ENCODE measurements at places on chromosomes 2 and 18.
A peak's percentile ranks its signal among the peaks of the same experiment; 100 is the strongest.

GRCh38 chr18:9971313-9971920 is 57.6 kb downstream of the VAPA start:
- DNase-seq = peak; percentile 59

- DNase-seq = no peak
These were observed 197.7 kb downstream of the NAPG start for GRCh38 chr18:10723496-10723895.

- no peak for DNase-seq
These were observed 76.6 kb downstream of the CCDC85A start for GRCh38 chr2:56260415-56260814.

GRCh38 chr2:19577723-19578122 is 219.3 kb upstream of the OSR1 start:
- no peak for DNase-seq

DNA sequence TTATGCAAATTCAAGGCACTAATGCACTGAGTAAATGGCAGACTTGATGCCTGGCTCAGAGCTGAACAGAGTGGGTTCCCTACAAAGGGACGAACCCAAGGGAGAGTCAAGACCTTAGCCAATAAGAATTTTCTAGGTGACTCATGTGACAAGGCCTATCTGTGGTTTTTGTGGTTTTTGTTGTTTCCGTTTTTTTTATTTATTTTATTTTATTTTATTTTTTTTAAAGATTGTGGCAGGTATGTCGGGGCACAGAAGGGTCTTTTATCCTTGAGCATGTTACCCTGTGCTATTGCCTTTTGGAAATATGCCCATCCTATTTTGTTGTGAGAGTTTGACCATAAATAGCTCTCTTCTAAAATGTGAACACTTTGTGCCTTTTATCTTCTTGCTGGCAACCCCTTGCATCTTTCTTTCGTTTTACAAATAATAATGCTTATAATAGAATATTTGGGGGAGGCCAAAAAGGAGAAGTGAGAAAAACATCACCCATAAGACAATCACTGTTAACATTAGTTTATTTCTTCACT is 113.4 kb upstream of the AQP4 start:
- no peak for DNase-seq

DNA sequence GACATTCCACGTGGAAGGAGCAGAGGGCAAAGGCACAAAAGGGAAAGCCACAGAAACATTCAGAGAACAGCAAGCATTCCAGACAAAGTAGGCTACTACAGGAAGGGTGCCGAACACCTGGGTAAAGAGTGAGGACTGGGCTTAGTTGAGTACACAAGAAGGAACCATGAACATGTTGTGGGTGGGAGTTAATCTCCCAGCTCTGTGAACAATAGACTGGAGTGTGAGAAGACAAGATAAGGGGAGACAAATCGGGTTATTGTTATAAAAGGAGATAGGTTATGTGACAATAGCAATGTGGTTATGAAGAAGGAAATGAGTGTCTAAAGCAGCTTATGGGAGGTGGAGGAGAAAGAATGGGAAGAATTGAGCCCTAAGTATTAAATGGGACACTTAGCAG is 70.0 kb downstream of the DPP4 start:
- no peak for DNase-seq

DNA sequence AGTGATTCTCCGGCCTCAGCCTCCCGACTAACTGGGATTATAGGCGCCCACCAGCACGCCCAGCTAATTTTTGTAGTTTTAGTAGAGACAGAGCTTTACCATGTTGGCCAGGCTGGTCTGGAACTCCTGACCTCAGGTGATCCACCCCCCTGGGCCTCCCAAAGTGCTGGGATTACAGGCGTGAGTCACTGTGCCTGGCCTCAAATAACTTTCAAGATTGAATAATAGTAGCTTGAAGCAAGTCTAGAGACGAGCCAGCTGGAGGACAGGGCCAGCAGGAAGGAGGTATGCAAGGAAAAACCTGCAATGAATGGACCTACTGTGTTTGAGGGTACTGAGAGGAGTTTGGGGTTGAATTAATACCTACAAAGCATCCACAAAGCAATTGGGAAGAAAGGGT is 87.5 kb downstream of the MSH2 start:
- DNase-seq = no peak

DNA sequence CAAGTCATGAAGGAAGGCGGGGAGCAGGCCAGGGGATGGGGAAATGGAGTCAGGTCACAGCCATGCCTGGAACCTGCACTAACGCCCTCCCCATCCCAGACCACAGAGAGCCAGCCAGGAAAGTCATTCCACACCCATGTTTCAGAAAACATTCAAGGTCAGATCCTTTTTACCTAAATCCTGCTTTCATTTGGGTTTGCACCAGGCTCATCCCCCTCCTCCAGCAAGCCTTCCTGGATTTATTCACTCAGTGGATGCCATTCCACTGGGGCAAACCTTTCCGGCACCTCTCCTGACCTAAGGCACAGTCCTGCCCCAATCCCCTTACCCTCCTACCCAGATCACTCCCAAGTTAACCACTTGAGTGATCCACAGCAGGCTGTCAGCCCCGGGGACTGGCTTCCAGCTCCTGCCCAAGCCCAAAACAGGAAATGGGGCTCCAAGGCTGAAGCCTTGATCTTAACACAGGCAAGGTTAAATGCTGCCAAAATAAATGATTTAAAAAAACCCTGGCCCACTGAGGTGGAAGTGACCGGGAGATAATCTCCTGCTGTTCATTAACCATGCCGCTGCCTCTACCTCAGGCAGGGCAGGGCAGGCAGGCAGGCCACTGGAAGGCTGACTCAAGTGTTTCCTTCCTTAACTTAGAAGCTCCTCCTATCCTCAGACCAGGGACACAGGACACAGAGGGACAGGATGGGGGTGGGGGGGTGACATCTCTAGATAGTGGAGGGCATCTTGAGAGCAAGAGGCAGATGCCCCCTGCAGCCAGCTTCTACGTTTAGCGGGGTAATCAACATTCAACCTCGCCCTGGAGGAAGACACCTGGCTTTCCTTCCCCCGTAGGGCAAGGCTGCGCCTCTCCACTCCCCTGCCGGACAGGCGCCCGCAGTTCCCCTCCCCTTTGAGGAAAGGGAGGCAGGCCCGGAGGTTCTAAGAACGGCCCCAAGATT is 1.4 kb downstream of the RAB11FIP5 start:
- DNase-seq = no peak
